Activated CD8-positive, alpha-beta memory T cell treated with anti-CD3 and anti-CD28 coated beads for 4 hours (primary cell): ENCODE measurements at places on chromosomes 16 and 17.

- DNase-seq, result no peak
Measured at GRCh38 chr16:74480150-74481029, 59.1 kb upstream of the CLEC18B start.

- DNase-seq, result no peak
Measured at GRCh38 chr16:69363281-69363717, 11.7 kb upstream of the TMED6 start.

- no peak for DNase-seq
Measured at GRCh38 chr17:77453613-77454241, 313.0 kb downstream of the SEC14L1 start.

GRCh38 chr16:49440156-49441065 is 66.8 kb downstream of the C16orf78 start:
- DNase-seq, result no peak

- no peak for DNase-seq
Measured at GRCh38 chr16:54208237-54208636, 78.3 kb downstream of the IRX3 start.

GRCh38 chr17:47897561-47897960 is 1.5 kb downstream of the SP2 start:
- DNase-seq, result no peak

- DNase-seq, result no peak
Measured at GRCh38 chr17:47621293-47622179, 28.2 kb upstream of the KPNB1 start.

GRCh38 chr16:50974438-50975036 is 176.5 kb downstream of the SALL1 start:
- no peak for DNase-seq

GRCh38 chr17:44004761-44005526 is 522 bp downstream of the NAGS start:
- no peak for DNase-seq

DNA sequence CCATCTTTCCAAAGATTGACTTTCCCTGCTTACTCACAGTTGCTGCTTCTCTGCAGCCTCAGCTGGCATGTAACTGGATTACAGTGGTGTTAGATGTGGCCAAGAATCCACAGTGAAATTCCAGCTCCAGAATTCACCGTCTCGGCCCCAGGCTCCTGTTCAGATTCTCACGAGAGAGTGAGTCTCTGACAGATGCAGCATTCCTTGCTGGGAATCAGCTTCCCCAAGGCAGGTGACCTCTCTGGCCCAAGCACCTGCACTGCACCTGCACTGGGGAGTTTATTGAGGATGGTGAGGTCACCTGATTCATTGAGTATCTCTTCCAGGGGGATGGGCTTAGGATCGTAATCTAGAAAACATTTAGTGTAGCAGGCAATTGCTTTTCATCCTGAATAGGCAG is 600.5 kb upstream of the RBFOX1 start:
- no peak for DNase-seq

- no peak for DNase-seq
Measured at GRCh38 chr16:75317101-75317522, 65.7 kb upstream of the BCAR1 start.

- no peak for DNase-seq
Measured at GRCh38 chr17:50091918-50092285, 3.2 kb upstream of the PDK2 start.
